ENCODE measurements at places on chromosomes 4 and X.

DNA sequence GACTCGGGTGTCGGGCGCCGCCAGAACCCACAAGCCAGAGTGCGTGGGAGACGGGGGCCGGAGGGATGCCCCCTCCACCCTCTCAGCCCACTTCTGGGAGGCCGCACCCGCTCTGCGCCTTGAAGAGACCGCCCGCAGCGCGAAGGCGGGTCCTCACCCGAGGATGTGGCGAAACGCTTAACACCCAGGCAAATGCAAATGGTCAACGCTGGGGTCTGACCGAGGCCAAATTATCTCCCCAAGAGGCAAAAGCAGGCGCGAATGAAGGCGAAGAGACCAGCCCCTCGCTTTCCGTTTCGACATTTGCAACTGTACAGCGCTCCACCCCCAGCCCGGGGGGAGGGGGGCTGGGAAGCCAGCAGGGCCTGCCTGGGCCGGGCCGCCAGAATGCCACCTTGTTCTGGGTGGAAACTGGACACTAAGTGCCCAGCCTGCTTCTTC is 137.7 kb upstream of the ZIC3 start:
- DNase-seq: no peak

DNA sequence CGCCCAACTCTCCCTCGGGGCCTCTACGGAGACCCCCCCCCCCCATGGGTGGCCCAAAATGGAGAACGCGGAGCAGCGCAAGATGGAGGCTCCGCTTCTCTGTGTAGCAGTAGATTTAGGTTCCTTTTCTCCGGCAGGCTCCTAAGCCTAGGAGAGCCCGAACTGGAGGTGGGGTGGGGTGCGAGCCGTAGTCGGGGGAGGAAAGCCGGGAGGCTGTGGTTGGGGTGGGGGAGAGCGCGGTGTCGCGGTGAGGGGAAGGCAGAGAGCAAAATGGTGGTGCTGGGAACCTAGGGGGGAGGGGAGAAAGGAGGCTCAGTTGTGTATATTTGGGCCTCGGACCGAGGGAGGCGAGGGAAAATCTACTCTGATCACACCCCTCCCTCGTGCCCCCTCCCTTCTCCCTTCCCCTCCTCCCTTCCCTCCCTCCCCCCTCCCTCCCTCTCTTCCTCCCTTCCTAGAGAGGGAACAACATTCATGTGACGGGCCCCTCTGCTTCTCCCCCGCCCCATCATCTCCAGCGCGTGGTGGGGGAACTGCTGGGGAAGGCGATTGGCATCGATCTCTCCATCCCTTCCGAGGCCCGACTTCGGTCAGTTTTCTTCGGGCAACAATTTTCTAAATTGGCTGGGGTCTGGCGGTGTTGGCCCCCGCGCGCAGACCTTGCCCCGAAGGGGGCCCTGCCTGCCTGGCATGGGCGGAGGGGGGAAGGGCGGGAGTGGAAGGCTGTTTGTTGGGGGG is at the start of gene STAG2:
STAG2 (plus strand) TSS at position 439 of the 738 bp plus-strand sequence. CDS start 60,922 bp downstream, outside the sequence.
- peak; percentile 43 for DNase-seq

GRCh38 chrX:16479206-16479869 is 170.6 kb upstream of the S100G start:
- DNase-seq: no peak

- DNase-seq: no peak
Observed at GRCh38 chr4:38378478-38378877, 285.5 kb upstream of the KLF3 start.

DNA sequence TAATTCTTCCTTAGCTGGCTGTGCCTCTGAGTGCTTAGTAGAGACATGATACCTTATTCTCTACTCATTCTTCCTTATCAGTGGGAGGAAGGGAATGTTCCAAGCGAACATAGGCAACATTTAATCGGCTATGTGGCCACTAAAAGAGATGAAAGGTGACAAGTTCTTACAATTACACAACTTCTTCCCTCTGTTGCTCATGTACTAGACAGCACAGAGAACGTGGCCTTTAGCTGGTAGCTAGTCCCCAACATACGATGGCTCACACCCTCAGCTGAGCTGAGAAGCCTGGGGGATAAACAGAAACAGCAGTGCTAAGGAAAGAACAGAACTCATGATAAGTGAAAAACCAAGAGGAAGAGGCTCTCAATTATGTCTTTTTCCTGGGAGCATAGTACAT is 52.2 kb downstream of the APOO start:
- no peak for DNase-seq

DNA sequence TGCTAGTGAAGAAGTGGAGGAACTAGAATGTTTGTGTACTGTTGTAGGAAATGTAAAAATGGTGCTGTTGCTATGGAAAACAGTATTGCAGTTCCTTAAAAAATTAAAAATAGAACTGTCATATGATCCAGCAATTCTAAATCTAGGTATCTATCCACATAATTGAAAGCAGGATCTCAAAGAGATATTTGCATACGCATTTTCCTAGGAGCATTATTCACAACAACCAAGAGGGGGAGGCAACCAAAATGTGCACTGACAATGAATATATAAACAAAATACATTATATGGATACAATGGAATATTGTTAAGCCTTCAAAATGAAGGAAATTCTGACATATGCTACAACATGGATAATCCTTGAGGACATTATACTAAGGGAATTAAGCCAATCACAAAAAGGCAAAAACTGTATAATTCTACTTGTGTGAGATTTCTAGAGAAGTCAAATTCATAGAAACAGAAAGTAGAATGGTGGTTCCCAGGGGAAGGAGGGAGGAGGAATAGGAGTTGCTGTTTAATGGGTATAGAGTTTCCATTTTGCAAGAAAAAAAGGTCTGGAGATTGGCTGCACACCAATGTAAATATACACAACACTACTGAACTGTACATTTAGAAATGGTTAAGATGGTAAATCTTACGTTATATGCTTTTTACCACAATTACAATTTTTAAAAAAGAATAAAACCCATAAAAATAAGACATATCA is 35.6 kb upstream of the KCNE5 start:
- DNase-seq: no peak

- DNase-seq: no peak
Observed at GRCh38 chrX:70553516-70553915, 108.9 kb downstream of the DLG3 start.

- no peak for DNase-seq
Observed at GRCh38 chr4:102734591-102735385, 26.0 kb downstream of the MANBA start.

DNA sequence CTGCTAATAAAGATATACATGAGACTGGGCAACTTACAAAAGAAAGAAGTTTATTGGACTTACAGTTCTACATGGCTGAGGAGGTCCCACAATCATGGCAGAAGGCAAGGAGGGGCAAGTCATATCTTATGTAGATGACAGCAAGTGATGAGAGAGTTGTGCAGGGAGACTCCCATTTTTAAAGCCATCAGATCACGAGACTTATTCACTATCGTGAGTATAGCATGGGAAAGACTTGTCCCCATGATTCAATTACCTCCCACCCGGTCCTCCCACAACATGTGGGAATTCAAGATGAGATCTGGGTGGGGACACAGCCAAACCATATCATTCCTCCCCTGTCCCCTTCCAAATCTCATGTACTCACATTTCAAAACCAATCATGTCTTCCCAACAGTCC is 50.9 kb upstream of the GRID2 start:
- no peak for DNase-seq

All from activated B cell treated with CpG ODN at 0.5 μM for 24 hours (primary cell).